ENCODE measurements at places on chromosomes 6 and 20.
A peak's percentile ranks its signal among the peaks of the same experiment; 100 is the strongest.

DNA sequence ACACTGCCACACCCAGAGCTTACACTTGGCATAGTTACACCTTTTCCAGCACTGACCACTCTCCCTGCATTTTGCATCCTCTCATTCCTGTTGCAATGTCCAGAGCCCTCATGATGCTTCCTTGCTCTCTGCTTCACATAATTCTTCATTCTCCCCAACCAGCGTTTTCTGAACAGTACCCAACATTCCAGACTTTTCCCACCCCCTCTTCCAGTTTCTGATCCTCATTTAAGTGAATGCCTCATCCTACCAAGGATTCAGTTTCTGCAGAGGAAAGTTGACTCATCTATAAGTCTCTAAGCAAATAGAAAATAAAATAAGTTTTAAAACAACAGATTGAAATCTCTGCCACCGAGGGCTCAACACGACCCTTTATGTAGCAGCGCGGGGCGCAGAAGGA lies 321.3 kb upstream of the TCF21 start:
- peak; percentile 43 for DNase-seq

DNA sequence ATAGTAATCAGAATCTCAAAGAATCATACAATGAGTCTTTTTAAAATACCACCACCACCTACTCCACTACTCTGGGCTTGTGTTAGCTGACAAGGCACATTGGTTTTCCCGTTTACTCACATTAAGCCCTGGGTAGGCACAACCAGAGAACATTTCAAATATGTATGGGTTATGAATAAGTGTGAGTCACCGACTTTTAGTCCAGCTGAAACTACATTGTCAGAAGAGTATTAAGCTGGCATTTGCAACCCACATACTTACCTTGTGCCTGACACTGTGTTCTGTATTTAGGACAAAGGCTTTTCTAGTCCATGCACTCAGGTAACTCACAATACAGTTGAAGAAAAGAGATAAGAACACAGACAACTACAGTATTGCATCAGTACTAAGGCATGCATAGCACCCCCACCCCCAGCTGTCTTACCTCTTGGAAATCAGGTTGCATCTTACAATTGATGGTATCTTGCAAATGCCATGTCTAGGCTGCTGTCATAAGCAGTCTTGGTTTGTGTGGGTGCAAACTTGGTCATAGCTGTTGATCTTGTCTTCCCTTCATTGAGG lies 40.3 kb upstream of the AHI1 start:
- DNase-seq: peak; percentile 79

DNA sequence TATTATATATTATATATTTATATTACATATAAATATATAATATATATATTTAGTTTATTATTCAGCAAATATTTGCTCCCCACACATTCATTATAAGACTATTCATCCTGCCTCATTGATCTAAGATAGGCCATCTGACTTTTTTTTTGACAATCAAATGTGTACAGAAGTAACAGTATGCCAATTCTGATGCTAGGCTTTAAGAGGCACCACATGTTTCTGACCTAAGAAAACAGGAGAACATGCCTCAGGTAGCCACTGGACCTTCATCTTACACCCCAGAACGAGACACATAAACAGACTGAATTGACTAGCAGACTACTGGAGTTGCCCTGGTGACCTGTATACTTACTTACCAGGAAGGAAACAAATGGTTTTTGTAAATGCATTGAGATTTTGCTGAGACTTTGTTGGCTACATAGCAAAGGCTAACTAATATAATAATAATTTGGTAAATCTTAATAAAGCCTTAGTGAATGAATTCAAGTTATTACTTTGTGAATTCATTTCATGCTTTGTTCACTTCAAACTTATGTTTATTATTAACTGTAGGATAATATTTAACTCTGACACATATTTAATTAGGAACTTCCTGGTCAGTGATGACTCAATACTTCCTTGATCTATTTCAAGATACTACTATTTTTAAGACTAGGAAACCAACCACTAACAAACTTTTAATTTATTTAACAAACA lies 13.4 kb upstream of the MYO6 start:
- DNase-seq: peak; percentile 34

GRCh38 chr6:13952101-13952500 lies 27.3 kb downstream of the RNF182 start:
- DNase-seq: no peak

GRCh38 chr20:63167918-63168520 lies 47.9 kb downstream of the YTHDF1 start:
- DNase-seq: no peak

GRCh38 chr6:158879180-158879579 lies 60.0 kb upstream of the EZR start:
- no peak for DNase-seq

DNA sequence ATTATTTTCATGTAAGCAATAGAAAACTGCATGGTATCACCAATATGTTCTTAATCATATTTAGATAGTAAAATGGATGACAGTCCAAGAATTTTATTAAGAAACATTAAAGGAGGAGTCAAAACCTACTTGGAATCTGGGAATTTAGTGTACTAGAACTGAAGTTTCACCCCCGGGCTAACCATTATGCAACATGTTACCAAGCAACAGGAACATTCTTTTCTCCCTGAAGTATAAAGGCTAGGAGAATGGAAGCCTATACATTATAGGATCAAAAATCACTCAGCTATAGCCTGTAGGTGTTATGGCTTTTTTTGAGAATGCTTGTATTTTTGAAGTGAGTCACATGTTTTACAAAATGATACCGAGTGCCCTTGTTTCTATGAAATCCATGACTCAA lies 538.3 kb downstream of the GRIK2 start:
- peak; percentile 74 for DNase-seq

DNA sequence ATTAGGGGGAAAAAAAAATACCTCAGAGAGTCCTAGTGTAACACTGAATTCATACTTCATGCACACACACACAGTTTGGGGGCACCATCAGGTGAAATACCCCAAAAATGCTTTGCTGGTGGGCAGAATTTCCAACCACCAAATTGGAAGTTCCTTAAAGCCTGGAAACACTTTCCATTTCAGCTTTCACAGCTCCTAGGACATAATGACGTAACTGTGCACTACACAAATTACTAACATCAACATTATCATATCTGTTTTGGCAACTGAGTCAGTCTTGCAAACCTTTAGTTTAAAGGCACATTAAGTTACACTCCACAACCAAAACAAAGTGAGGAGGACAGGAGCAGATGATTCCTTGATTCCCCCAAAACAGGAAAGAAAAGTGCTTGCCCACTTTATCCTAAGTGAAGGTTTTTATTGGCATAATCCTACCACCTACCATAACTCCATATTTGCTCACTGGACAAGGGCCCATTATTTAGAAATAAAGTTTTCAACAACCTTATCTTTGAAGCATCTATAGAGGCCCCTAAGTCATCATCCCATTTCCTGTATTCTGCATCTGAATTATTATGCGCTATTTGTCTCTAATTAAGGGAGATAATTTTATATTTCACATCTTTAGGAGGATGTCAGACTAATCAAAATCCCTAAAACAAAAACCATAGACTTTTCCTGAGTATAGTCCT lies 3.4 kb downstream of the MBOAT1 start:
- no peak for DNase-seq

- DNase-seq: no peak
These were observed 422.1 kb downstream of the EPM2A start for GRCh38 chr6:145313041-145313855.

- DNase-seq: no peak
These were observed 4.1 kb downstream of the HLA-B start for GRCh38 chr6:31352683-31353383.

- no peak for DNase-seq
These were observed 18.5 kb upstream of the SLC16A10 start for GRCh38 chr6:111068866-111069234.

All from adipocyte (in vitro differentiated cells).